Fibroblast of skin of scalp (primary cell): ENCODE measurements at places on chromosomes 11 and 22.

GRCh38 chr11:15911377-15912044 is 444.8 kb downstream of the SOX6 start:
- DNase-seq = peak; percentile 42

GRCh38 chr11:3849297-3849874 is 6.1 kb upstream of the STIM1 start:
- peak; percentile 46 for DNase-seq

GRCh38 chr11:61129639-61130523 is 27.6 kb downstream of the CD5 start:
- DNase-seq = peak; percentile 80

DNA sequence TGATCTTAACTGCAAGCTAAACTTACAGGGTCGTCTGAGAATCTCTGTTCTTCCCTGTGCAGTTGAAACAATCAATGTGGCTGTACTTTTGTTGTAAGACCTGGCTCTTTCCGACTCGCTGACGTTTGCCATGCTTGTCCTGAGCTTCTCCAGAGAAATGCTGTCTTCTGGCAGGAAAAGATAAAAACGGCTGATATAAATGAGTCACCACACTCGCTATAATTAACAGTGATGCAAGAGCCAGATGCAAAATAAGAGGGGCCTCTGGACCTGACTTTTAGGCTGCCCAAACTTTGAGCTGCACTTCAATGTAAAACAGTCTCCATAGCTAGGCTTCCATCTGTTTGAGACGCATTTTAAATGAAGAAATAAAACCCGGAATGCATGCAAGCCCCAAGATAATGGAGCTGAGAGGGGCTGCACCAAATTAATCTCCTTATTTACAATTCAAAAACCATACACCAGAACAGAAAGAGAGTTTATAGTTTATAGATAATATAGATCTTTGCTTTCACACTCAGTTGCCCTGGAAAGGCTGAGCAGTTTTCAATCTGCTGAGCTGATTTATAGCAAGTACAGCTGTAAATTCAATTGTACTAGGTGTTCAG is 48.5 kb downstream of the WT1 start:
- no peak for DNase-seq

DNA sequence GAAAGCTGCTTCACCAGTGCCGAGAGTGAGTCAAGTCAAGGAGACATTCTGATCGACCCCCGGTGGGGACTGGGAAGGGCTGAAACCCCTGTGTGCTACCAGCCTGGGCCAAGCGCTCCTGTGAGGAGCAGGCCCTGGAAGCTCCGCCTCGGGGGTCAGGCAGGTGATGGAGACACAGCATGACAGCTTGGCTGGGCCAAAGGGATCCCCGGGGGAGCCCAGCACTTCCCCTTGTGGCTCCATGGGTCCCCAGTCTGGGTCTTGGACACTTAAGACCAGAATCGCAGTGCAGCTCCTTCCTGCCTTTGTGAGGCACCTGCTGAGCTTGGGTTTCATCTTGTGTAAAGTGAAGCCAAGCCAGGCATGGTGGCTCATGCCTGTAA is 89.2 kb downstream of the MORC2 start:
- DNase-seq = no peak

DNA sequence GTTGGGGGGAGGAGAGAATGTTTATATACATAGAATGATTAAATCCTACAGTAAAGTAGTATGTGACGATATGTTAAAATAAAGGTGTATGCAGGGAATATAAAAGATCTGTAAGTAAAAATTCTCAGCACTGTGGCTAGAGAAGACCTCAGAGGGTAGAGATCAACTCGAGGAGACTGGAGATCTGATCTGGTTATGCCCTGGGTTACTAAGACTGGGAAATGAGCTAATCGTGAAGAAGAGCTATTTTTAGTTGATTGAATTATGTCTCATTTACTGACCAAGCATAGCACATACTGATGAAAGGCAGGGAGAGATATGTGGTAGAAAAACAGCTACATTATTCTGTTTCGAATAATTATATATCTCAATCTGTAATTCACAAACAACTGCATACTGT is 42.8 kb upstream of the ALKBH3 start:
- DNase-seq = no peak

DNA sequence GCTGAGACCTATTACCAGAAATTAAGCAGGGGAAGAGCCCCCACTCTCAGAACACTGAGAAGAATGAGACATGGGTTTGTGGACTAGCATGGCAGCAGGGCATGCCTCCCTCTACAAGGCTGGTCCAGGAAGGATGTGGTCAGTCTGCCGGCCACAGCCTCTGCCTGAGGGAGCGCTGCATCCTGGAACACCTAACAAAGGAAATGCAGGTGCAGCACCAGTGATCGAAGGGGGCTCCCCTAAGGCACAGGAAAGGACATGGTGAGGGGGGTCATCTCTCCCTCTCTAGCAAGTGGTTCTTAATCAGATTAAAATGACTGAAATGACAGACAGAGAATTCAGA is 40.6 kb upstream of the ARL14EP start:
- DNase-seq = no peak

DNA sequence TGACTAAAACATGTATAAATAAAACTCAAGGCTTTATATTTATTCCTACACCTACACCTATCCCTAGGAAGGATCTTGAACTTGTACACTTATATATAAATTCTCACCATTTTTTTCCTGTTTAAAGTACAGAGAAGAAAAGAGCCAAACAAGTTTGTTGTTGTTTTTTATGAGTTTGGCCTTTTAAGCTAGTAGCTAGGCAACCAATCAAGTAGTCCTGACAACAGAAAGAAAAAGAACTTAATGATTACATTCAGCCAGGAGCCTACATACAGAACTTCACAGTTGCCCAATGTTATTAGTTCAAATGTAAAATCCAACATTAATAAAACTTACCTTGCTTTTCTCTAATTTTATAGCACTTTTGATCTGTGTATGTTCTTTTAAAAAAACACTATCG is 316.2 kb downstream of the SOX6 start:
- no peak for DNase-seq

- no peak for DNase-seq
Measured at GRCh38 chr11:2273771-2274170, 3.4 kb upstream of the ASCL2 start.

DNA sequence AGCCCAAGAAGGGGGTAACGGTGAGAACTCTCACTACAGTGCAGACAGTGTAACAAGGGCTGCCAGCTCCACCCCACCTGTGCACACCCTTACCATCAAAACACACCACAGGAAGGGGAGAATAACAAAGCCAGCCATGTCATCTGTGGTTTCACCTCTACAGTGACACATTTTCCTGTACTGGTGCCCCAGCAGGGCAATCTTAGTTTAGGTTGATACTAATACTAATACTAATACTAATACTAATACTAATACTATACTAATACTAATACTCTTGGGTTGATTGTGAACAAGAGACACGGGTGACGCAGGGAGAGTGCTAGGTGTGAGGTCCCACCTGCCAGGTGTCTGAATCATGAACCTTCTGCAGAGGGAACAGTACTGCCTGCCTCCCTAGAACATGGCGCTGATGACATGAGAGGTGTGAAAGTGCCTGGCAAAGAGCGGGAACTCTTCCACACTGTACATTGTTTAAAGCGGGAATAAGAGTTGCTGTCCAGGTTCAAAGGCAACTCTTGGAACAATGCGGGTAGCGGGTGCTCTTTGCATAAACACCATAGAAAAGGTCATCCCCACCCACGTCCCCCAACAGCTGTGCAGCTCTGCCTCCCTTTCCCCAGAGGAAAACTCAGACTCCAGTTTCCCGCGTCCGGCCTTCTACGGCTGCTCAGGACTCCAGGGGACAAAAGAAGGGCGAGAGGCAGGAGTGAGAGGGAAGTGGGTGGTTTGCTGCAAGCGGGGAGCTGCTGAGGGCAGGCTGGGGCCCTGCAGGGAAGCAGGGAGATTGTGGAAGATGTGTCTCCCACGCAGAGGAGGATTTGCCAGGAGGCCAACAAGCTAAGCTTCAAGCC is 25.0 kb upstream of the TMPRSS4 start:
- DNase-seq = no peak

GRCh38 chr11:737366-737765 is 9.9 kb upstream of the TALDO1 start:
- no peak for DNase-seq

DNA sequence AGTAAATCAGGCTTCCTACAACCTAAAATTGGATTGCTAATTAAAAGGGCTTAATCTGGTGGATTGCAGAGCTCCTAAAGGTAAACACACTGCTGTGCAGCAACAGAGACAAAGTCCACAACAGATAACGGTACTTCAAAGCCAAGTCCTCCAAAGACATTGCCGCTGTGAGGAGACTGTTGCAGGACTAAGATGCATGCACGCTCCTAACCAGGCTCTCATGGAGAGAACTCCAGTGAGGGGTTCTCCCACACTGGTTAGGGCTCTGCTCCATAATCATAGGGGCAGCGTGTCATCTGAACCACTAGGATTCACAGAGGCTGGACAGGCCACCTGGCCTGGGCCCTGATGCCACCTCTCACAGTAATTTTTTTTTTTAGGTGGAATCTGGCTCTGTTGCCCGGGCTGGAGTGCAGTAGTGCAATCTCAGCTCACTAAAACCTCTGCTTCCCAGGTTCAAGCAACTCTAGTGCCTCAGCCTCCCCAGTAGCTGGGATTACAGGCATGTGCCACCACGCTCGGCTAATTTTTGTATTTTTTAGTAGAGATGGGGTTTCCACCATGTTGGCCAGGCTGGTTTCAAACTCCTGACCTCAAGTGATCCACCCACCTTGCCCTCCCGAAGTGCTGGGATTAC is 56.9 kb upstream of the ARFGAP3 start:
- DNase-seq = no peak

GRCh38 chr11:127506126-127506525 is 505.6 kb upstream of the KIRREL3 start:
- no peak for DNase-seq

DNA sequence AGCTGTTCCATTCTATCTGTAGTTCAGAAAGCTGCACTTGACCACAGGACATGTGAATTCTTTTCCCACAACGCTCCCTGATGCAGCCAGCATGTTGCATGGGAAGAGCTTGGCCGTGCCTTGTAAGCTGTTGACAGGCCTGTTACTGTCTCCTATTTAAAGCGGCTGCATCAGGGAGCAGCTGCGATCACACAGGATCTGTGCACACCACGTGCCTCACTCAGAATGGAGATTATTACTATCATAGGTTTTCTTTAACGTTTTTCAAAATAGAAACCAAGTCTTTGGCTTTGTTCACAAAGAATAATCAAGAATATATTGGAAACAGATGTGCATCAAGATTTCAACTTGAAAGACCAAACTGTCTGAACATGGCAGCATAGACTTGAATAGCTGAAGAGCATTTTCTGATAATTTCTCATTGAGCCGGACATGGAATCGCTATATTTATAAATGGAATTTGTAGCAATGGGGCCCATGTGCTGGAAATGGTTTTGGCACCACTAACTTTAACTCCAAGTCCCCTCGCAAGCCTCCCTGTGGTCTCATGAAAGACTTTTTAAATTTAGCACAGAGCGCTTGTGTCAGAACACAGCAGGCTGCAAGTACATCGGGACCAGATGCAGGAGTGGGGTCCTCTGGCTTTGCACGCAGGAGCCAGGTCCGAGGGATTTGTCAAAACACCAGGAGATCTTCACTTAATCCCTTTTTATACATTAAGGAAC is 40.8 kb upstream of the MYO18B start:
- DNase-seq = peak; percentile 56
